ENCODE measurements at places on chromosomes 2 and 18. TPM values are rescaled to one million over a fixed set of nuclear protein-coding genes. Genes with fewer than 3 reads are reported as not detected.

The SLC38A11 gene
- not detected for polyA plus RNA-seq

The SCYGR4 gene
- polyA plus RNA-seq: not detected

The PLA2R1 gene
- 31.3 TPM for polyA plus RNA-seq

The MRPL33 gene
- 347 TPM for polyA plus RNA-seq

The RAPGEF4 gene
- 1.0 TPM for polyA plus RNA-seq
